Activated CD4-positive, alpha-beta T cell treated with anti-CD3 and anti-CD28 coated beads for 4 hours (primary cell): ENCODE measurements at places on chromosomes 7 and 10.

- DNase-seq: peak; percentile 33
Measured at GRCh38 chr10:101354328-101355071, 535 bp downstream of the BTRC start.

DNA sequence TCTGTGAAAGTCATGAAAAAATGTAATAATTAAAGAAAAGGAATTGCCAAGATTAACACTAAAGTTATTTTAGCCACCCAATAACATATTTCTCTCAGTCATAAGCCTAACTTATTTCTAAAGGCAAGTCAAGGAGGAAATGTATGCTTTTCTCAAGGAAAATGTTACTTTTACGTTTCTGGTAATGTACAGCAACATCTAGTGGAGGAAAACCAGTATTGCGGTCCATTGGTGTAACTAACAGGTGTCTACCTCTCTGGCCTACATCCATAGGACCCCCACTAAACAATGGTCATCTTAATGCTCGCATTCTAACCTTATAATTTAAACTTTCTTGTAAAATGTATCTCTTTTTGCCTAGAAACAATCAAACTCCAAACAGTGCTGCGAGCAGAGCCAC lies 437.5 kb downstream of the KIF20B start:
- no peak for DNase-seq

DNA sequence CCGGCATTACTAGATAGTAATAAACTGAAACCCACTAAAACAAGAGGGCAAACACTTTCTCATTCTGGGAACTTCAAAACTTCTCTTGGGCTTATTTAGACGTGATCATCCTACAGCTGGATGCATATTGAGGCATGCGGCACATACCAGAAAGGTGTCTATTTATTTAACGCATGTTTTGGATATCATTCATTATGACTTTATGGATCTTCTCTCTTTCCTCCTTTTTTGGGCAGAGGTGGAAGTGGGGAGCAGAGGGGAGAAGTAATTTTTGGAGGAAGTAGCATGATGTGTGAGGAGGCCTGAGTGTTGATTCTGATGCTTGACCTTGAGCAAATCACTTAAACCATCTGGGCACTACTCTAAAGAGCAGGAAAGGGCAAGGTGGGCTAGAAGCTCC lies 270.6 kb downstream of the TRIL start:
- DNase-seq: no peak

DNA sequence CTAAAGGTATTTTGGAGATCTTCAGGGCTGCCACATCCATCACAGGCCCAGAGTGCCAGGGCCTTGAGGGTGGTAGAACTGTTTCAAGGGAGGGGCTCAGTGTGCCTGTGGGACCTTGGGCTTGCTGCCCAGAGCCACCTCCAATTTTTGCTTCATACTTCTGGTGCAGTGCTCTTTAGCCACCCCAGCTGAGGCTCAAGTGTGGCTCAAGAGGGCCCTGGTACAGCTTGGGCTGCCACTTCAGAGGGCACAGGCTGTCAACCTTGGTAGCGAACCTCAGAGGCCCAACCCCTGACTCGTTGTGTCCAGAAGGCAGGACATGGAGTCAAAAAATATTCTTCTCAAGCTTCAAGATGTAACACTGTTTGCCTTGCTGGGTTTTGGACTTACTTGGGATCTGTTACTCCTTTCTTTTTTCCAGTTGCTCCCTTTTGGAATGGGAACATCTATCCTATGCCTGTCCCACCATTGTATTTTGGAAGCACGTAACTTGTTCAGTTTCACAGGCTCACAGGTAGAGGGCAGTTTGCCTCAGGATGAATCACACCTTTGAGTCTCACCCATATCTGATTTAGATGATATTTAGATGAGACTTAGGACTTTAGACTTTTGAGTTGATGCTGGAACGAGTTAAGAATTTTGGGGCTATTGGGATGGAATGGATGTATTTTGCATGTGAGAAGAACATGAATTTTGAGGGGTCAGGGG lies 224.8 kb downstream of the RPS24 start:
- no peak for DNase-seq

- DNase-seq: no peak
Measured at GRCh38 chr10:6211671-6212635, 9.2 kb downstream of the PFKFB3 start.

DNA sequence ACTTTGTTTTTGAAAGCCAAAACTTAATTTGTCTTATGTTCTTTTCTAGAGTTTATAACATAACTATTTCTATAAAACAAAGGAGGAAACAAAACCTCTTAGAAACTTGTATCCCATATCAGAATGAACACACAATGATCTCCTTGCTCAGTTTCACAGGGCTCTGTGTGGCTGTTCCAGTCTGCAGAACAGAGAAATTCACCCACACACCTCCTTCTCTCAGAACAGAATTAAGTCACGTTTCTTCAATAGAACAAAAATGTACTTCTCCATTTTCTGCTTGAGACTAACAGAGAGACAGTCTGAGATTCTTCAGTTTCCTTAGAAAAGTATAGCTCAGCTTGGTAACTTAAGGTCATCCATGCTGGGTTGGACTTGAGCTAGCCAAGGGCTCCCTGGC lies 15.8 kb upstream of the DOCK1 start:
- DNase-seq: no peak

DNA sequence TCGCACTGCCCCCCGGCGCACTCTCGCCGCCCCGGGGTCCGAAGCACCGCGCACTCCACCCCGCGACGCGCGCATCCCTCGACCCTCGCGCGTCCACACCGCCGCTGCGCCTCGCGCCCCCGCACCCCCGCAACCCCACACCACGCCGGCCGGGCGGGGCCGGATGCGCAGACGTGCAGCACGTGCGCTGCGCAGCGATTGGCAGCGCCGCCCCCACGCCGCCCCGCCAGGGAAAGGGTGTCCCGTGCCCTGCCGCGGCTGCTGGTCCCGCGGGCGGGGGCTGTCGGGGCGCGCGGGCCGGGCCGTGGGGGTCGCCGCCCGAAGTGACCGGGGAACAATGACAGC lies 53.7 kb upstream of the KDM7A start:
- DNase-seq: peak; percentile 75

- DNase-seq: no peak
Measured at GRCh38 chr10:91420868-91421267, 10.7 kb downstream of the HECTD2 start.

- DNase-seq: no peak
Measured at GRCh38 chr10:34664706-34665105, 150.4 kb downstream of the PARD3 start.

DNA sequence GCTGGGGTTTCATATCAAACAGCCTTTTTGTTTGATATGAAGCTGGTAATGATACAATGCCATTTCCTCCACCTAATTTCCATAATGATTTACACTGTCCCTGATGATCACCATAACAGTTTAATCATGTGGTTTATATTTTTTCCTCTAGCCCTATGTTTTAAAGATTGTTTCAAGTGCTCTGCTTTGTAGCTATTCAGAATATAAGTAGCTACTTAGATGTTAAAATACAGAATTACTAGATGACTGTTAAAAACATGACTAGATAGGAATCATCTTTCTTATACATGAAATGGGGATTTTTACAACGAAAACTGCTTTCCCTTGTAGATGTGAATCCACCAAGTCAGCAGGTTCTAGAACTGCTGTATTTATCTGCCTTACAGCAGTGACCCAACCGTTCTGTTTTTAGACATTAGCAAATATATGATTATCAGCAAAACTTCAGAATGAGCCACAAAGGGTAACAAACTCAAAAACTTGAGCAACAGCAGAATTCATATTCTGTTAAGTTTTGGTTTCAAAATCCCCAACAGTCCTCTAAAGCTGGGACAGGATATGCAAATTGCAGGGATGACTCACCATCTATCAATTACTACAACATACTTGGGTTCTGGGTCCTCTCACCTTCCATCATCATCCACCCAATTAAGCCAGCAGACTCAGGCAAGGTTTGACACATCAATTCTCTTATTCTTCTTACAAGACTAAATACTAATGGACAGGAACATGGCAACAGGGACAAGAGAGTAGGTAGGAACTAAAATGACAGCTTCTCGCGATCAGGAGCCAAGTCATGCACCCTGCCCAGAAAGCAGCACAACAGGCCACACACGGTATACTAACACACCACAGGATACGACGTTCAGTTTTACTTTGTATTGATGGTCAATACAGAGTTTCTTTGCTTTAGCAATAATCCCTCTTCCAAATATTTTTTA lies 83.9 kb downstream of the PIP4K2A start:
- peak; percentile 51 for DNase-seq

- no peak for DNase-seq
Measured at GRCh38 chr10:127500127-127500526, 49.0 kb upstream of the NPS start.

- DNase-seq: no peak
Measured at GRCh38 chr7:155194382-155195140, 103.1 kb upstream of the INSIG1 start.

DNA sequence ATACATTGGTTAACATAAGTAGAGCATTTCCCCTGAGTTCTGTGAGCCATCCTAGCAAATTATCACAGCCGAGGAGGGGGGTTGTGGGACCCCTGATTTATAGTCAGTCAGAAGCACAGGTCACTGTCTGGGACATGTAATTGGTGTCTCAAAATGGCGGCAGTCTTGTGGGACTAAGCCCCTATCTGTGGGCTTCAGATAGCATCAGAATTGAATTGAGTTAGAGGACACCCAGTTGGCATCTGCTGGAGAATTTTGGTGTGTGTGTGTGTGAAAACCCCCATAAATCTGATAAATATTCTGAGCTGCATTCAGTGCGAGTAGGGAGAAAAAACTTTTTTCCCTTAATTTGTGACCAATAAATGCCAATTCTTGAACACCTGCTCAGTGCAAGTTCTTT lies 6.5 kb upstream of the TET1 start:
- no peak for DNase-seq

- no peak for DNase-seq
Measured at GRCh38 chr10:11026773-11027172, 9.1 kb downstream of the CELF2 start.

GRCh38 chr10:119115926-119116325 lies 12.0 kb downstream of the DENND10 start:
- DNase-seq: no peak

DNA sequence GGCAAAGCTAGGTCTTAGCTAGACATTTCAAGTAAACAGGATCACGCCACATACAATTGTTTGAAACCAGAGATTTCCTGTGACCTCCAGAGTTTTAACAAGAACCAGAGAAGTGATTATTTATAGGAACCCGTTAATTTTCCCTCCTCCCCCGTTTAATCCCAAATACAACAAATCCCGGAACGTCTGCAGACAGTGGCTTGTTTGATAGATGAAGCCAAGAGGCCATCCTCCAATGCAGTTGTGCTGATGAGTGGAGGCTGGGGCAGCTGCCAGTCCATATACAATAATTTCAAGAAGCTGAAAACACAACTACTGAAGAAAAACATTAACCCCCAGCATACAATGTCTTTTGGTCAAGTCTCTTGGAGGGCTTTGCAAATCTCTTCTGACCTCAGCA lies 971.6 kb upstream of the ZNF722 start:
- no peak for DNase-seq

DNA sequence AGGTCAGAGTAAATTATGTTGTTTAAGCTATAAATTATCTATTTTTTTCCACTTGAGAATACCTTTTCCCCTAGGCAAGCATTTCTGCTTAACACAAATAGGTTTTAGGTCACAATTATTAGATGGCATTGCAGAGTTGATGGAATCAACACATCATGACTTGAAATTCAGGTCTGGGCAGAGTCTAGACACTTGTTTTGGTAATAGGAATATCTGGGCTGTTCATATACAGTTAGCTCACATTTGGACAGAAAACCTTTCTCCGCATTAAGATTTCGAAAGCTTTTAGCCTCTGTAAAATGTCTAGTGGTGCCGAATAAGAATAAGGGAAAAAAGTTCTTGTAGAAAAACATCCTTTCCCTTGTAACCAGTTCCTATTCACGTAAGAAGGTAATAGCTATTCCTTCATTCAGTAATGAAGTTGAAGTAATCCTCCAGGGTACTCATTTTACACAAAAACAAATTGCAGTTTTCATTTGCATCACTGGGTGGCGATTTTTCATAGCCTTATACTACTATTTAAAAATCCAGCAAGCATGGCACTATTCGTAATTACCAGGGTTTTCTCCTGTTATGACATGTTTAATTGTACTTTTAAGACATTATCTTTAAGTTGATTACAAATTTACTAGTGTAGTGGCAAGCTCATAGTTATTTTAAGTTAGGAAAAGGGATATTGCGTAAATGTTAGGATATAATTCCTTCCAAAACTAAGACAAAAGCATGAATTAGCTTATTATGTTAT lies 37.0 kb downstream of the RPA3 start:
- DNase-seq: peak; percentile 62

DNA sequence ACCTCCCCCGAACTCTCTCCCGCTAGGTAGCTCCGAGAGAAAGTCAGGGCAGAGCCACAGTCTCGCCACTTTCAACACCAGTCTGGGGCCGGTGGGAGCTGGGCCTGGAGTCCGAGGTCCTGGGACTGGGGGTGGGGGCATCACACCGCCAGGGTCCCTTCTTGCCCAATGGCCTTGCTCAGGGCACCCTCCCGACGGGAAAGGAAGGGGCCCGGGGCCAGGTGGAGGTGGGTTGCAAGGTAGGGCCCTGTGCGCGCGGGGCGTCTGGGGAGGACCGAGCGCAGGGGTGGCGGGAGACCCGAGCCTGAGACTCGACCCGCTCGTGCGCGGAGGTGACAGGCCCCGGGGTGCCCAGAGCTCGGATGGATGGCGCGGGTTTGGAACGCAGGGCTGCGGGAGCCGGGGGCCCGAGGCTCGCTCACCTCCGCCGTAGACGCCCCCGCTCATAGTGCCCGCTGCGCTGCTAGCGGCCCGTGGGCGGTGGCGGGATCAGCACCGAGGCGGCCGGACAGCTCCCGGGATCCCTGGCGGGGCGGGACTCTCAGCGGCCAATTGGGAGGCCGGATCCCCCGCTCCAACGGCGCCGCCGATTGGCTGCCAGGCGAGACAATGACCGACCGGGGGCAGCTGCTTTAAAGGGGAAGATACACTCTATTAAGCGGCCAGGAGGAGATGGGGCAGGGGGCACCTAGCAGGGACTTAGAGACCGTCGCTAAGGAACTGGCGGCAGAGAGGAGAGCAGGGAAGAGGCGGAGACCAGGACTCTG lies at the start of gene ACTL6B:
TSS of gene ACTL6B (minus strand) at position 541 of the 767 bp plus-strand sequence. CDS start at position 447, 94 bp downstream.
- DNase-seq: peak; percentile 11

DNA sequence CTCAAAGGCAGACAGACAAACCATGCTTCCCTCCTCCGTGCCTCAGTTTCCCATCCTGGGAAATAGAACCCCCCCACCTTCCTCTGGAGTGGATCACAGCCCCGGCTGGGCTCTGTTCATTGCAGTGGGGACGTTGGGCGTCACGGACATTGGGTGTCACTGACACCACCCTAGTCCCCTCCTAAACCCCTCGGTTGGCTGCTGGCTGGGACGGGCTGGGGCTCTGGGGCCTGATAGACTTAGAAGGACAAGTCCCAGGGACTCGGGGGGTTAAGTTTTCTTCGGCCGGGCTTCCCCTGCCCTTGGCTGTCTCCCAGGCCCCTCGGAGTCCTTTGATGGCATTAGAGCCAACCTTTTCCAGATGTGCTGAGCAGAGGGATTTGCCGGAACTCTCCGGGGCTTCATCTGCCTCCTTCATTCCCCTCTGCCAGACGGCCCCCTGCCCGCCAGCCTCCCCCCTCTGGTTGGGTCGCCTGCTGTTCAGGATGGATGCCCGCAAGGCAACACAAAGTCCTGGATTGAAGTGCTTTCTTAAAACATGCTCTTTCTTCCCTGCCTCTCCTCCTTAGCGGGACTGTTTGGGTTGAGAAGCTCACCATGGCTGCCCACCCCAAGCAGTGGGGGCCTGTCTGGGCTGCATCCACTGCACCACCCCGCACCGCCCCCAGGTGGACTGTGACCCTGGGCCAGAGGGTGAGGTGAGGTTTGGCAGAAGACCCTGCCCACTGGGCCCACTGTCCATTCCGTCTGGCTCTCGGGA lies 73.0 kb downstream of the COL26A1 start:
- no peak for DNase-seq

- DNase-seq: no peak
Measured at GRCh38 chr7:101687791-101688182, 58.7 kb upstream of the MYL10 start.

- DNase-seq: no peak
Measured at GRCh38 chr10:122445469-122445868, 9.0 kb upstream of the ARMS2 start.
